ENCODE measurements at places on chromosomes 11 and 22. TPM values are rescaled to one million over a fixed set of nuclear protein-coding genes. Genes with fewer than 3 reads are reported as not detected.

- DNase-seq: no peak
These were observed 15.9 kb downstream of the NUP98 start for GRCh38 chr11:3781423-3781822.

DNA sequence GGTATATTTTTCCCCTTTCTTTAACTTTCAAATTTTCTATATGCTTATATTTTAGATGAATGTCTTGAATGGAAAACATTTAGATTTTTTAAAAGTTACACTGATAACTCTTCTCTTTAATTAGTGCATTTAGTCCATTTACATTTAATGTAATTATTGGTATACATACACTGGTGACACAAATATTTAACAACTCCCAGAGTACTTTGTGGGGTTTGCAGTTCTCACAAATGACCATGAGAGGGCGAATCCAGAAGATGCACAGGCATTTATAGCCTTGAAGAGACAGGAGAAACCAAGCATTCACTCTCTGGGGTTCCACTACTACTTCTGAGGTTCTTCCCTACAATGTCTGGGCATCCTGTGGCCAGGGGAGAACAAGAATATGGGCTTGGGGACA, 125.1 kb downstream of the TIMP3 start:
- DNase-seq: no peak

DNA sequence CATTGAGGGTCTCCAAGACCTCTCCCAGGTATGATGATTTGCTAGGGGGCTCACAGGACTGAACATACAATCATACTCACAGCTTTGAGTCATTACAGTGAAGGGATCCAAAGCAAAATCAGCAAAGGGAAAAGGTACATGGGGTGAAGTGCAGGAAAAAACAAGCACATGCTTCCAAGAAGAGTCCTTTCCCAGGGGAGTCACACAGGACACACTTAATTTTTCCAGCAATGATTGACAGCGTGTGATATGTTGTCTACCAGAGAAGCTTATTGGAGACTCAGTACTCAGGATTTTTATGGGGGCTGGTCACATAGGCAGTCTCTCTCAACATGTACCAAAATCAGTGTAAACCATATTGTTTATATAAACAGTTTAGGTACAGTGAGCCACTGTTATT, 25.3 kb downstream of the CUL5 start:
- DNase-seq: no peak

- DNase-seq: no peak
These were observed 19.2 kb downstream of the SERPIND1 start for GRCh38 chr22:20792966-20793728.

The ZNF215 gene
- total RNA-seq: 0.49 TPM

The APOL6 gene
- total RNA-seq: 17.1 TPM
